ENCODE measurements at places on chromosomes 16 and 17.

DNA sequence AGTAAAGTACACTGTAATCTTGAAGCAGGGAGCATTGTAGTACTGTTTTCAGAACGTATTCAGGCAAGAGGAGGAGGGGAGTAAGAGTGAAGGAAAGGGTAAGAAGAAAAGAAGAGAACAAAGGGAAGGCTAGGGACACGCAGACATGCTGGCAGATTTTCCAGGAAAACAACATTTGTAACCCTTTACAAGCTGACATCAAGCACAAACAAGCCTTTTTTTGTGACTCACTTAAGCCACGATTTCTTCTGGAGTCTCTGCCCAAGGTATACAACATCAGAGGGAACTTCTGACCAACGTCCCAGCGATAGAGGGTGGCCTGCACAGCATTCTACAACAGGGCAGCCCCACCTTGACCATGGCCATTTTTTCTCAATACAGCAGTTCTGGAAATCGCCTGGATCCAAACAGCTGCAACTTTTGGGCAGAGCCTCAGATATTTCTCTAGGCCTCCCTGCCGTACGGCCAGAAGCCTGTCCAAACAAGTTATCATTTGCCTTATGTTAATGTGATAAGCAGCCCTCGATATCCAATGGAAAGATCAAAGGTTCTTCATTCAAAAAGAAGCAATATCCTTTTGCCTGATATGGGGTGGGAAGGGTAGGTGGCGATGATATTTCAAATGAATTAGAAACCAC, 247.3 kb downstream of the ZFHX3 start:
- no peak for DNase-seq

DNA sequence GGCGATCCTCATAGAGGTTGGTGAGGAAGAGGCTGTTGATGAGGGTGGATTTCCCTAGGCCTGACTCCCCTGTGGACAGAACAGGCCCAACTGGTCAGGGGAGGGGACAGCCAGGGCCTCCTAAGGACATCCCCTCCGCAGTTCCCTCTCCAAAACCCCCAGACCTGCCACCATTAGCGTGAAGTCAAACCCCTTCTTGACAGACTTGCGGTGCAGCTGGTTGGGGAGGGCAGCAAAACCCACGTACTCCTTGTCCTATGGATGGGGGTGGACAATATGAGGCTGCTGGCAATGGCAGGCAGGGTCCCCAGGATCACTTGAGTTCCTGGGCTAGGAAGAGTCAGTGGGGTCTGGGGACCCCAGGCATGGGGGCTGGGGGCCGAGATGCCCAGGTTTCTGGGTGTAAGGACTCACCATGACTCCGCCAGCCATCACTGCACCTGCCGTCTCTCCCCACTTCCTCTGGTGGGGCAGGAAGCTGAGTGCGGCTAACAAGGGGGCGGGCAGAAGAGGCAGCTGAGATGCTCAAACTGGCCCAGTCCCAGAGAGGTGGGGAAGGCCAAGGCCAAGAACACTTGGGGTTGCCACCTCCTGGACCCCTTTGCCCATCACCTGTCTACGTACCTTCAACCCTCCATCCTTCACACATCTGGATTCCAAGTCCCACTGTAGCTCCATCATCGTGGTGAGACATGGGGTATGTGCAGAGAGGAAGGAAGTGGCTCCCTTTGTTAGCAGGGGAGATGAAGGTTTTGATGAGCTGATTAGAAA, at the start of gene SEPTIN1:
TSS of gene SEPTIN1 (minus strand) at position 451 of the 771 bp plus-strand sequence. CDS start at position 432, 19 bp downstream.
- no peak for DNase-seq

- DNase-seq, result no peak
Observed at GRCh38 chr16:11692651-11693050, 24.4 kb downstream of the SNN start.

GRCh38 chr17:51860954-51861561, 297.5 kb downstream of the CA10 start:
- DNase-seq, result peak; percentile 30

DNA sequence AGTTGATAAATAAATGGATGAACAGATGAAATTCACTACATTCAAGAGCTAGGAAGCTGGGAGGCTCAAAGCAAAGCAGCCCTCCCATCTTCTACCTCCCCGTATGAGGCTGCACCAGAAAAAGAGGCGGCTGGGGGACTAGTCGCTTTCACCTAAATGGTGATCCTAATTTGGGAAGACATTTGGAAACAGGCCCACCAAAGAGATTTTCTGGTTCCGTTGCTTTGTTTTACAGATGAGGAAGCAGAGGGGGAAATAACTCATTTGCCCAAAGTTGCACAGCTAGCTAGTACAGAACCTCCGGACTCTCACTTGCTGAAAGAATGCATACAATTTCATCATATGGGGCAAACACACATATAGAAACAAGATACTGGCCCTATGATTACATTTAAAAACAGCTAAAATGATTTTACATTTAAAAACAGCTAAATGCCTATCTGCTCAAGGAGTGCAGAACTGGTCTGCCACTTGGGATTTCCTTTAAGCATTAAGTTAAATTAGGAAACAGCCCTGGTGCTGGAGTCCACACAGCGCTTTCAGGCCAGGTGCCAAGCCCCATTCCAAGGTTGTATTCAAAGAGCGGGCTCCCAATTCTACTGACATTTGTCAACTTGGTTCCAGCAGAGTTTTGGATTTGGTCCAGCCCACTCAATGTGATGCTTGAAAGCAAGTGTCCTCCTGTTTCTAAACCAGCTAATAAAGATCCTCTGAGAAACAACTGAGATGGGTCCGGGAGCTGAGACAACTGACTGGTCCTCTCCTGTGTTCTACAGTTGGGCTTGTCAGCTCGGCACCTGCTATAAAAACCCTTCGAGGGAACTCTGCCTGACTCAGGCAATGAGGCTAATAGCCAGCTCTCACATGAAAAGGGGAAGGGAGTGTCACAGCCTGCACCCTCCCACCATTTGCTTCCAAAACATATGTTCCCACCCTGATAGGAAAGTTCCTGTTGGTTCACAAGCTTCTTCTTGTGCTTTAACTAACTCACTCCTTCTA, 11.7 kb downstream of the ERN1 start:
- DNase-seq, result no peak

GRCh38 chr17:19876529-19877161, 8.9 kb upstream of the ULK2 start:
- DNase-seq, result peak; percentile 49
